ENCODE measurements at places on chromosomes 16 and 17.

DNA sequence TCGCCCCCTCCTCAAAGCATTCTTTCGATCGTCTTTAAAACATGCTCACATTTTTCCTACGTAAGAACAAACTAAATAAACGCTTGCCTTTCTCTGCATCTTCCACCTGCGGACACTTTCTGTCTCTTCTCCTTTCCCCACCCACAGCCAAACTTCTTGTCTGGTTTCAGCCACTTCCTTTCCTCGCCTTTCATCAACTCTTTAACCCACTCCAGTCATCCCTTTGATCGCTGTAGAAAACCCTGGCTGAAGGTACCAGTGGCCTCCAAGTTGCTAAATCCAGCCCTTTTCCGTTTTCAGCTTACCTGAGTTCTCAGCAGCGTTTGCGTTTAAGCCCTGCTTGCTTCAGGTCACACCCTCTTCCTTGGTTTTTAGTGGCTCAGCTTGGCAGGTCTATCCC lies 483 bp downstream of the RPA1 start:
- DNase-seq, result peak; percentile 31

DNA sequence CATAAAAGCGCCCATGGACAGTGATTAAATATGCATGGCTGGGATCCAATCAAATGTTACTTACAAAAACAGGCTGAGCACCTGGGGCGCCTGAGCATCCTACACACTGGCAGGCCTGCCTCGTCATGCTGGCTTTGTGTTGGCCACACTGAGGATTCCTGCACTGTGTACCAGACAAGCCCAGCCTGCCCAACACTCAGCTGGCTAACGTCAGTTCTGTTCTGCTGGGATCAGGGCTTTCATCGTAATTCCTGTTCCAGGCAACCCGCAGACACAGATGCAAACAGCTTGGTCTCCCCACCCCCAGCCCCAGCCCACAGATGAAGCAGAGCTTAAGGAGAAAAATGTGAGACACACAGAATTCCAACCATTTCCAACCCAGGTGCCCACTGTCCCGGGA lies 30.7 kb downstream of the PIMREG start:
- DNase-seq, result no peak

DNA sequence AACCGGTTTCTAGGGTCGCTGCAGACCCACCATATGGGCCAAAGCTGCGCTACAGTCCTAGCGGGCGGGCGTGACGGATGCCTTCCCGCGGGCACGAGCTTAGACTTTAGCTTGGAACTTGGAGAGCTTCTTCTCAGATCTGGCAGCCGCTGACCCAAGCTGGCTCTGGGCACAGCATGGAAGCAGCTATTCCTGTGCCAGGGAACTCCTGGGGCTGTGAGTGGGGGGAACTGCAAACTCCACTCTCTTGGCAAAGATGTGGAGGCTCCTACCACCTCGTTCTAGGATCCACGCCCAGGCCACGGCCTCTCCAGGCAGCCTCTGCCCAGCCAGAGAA lies 8.8 kb downstream of the FAAP100 start:
- DNase-seq, result no peak

DNA sequence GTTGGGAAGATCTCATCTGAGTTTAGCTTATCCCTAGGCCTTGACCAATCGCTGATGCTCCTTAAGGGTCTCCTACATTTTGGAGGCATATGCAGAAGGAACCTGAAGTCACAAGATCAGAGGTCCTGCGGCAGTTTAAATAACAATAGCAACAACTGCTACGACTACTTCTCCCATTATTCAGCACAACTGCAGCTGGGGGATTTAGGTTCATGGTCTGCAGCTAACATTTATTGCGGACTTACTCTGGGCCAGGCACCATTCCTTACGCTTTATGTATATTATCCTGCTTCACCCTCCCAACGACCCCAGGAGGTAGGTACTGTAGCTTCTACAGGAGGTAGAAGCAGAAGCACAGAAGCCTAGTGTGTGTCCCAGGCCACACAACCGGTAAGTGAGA lies 59.5 kb downstream of the AKAP1 start:
- no peak for DNase-seq

- no peak for DNase-seq
These were observed 4.9 kb downstream of the FASN start for GRCh38 chr17:82092995-82093751.

DNA sequence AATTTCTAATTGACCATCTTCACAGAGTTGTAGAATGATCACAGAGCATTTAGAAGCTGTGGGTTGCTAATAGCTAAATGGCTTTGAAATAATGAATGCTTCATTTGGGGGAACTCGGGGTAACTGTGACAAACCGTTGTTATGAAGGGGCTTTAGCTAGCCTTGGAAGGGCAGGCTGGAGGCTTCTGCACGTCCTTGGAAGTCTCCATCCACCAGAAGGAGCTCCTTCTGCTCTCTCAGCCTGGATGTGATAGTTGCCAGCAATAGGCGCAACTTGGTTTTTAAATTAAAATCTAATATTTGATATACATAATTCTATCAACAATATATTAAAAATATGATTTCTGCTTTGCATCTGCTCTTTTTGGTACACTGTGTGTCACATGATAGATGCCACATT lies 200.5 kb downstream of the RPTOR start:
- no peak for DNase-seq

- DNase-seq, result peak; percentile 38
These were observed 488.5 kb upstream of the SOX9 start for GRCh38 chr17:71632328-71632727.

DNA sequence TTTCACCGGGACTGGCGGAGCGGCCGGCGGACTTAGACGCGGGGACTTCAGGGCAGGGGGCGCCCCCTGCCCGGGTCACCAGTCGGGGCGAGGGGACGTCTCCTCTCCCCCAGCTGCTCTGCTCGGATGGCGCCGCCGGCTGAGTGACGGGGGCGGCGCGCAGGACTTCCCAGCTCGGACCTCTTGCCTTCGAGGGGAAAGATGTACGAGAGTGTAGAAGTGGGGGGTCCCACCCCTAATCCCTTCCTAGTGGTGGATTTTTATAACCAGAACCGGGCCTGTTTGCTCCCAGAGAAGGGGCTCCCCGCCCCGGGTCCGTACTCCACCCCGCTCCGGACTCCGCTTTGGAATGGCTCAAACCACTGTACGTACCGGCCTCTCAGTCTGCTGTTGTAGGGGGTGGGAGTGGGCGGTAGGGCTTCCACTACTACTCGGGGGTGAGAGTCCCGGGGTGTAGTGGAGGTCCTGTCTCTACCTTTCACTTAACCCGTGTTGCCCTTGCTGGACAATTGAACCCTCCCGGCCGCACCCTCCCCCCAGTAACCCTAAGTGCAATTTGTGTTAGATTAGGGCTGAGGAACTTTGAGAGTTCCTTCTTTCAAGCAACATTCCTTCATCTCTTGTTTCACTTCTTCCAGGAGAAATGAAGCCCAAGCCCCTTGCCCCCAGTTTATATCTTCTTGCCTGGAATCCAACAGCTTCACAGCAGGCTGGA lies 21.9 kb downstream of the GJD3 start:
- DNase-seq, result no peak

DNA sequence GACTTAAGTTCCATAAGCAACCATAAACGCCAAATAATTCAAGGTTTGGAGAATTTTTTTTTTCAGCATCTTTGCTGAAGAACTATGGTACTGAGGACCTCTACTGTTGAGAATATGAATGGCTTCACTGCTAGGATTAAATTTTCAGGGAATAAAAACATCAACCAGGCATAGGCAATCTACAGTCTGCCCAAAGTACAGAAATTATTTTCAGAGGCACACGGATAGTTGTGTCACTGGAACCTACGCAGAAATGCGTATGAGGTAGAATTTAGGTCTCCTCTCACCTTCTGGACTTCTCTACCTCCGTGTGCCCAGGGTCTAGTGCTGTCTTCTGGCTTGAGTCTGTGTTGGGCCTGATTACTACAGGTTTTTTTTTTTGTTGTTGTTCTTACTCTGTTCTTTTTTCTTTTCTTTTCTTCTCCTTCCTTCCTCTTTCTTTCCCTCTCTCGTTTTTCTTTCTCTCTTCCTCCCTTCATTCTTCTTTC lies 39.7 kb downstream of the NACA2 start:
- peak; percentile 43 for DNase-seq

GRCh38 chr16:85187886-85188285 lies 75.6 kb upstream of the CIBAR2 start:
- no peak for DNase-seq

- peak; percentile 53 for DNase-seq
These were observed 51.3 kb downstream of the EPN2 start for GRCh38 chr17:19288453-19288852.

DNA sequence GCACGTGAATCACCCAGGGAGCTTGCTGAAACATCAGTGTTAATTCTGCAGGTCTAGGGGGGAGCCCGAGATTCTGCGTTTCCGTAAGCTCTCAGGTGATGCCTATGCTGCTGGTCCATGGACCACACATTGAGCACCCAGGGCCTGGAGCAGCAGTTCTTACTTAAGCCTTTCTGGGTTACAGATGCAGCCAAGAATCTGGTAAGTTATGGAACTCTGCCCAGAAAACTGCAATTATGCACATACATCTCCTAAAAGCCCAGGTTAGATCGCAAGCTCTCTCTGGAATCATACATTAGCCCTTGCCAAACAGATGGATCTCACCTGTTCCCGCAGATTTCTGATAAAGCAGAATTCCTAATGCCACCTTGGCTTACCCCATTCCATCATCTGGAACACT lies 265.9 kb upstream of the SALL1 start:
- DNase-seq, result no peak

GRCh38 chr16:28873543-28874201 lies 4.6 kb upstream of the ATP2A1 start:
- DNase-seq, result no peak

DNA sequence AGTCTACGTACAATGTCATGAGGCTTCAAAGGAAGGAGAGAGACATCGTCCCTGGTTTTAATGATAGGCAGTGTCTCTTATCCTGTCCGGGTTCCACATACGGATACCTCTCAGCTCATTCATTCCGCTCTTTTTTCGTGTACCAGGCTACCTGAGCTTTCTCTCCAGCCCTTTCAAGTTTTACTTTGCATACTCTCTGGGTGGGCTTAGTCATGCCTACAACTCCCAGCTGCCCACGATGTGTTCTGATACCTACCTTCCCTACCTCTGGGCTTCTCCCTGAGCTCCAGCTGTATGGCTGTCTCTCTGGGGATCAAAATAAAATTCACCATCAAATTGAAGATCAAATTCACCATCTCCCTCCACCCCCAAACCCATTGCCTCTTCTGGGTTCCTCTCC lies 354.0 kb upstream of the EEF2KMT start:
- DNase-seq, result no peak

GRCh38 chr17:63535640-63536039 lies 12.5 kb downstream of the KCNH6 start:
- DNase-seq, result no peak

- peak; percentile 61 for DNase-seq
These were observed 1.4 kb downstream of the GLTPD2 start for GRCh38 chr17:4789951-4790704.

DNA sequence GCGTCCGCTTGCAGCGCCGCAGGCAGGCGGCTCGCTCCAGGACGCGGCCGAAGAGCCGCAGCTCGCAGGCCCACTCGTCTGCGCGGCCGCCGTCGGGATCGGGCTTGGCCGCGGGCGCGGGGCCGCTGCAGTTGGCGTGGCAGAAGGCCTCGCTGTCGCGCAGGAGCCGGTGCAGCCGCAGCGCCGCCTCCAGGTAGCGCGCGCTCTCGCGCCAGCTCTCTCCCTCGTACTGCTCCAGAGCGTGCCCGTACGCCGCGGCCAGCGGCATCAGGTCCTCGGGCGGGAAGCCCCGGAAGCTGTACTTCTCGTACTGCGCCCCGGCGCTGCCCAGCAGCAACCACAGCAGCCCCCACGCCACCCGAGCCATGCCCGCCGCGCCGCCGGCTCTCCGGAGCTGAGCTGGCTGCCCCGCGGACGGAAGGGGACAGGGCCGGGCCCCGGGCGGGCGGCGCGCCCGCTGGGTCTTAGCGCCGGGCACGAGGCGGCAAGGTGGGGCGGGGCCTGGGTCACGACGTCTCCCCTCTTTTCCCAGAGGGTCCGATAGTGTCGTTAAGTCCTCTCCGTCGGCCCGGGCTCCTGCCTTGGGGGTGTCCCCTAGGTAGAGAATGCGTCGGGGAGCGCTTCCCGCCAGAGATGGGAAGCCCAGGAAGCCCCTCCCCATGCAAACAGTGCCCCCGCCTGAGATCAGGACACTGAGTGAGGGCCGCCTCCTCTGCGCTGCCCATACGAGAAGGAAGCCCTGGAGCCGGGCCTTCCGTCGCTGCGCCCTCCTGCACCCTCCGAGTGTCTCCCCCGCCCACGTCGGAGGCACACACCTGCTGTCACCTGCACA lies at the start of gene P3H4:
TSS of gene P3H4 (minus strand) at position 401 of the 832 bp plus-strand sequence. CDS start at position 367, 34 bp downstream.
- DNase-seq, result peak; percentile 45

DNA sequence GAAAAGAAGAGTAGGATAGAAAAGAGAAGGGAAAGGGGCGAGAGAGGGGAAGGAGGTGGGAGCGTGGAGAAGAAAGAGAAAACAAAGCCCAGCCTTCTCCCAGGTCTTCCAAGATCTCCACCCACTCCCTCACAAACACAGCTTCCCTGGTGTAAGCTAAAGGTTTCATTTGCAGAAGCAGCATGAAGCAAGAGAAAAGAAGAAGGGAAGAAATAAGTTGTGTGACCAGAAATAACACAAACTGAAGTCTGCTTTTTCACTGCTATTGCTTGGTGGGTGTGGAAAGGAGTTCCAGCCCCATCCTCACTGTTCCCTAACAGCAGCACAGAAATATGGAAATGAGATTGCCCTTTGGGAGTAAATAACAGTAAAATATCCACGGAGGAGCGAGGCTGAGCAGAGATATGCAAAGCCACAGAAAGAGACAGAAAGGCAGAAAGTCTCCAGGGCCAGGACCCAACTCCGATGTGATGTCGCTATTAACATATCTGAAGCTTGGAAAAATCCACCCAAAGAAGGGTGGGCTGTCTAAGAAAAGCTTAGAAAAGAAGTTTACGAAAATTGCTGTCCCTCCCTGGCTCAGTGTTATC lies 10.3 kb upstream of the GAS7 start:
- no peak for DNase-seq

DNA sequence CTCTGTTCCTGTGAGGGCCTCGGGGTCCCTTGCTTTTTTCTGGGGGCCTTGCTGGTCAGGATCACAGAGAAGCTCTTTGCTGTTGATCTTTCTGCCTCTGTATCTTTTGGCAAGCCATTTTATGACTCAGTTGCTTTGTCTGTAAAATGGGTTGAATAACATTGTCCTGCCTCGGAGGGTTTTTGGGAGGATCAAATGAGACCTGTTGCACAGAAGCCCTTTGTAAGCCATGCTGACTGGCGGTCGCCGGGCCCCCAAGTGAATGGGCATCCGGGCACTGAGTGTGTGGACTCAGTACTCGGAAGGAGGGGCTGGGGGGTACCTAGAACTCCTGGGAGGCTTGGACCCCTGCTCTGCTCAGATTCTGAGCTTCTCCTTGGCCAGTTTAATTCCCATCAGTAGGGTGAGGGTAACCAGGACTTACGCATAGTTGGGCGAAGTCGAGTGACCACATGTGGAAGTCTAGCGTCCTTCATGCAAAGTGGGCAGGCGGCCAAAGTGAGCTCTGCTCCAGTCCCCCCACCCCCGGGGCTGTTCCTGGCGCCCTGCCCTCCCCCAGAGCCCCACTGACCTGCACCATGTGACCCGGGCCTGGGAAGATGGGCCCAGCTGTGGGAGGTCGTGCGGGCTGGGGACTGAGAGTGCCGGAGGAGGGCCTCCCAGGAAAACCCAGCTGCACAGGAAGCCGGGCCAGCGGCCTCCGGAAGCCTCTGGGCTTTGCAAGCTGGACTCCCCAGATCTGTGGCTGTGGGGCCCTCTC lies 284.0 kb downstream of the SEC14L1 start:
- peak; percentile 81 for DNase-seq

Measured in renal cortical epithelial cell (primary cell).